Midbrain (tissue), 1 donor: ENCODE measurements at places on chromosomes 6 and 20.

GRCh38 chr6:29747688-29748250 lies 24.5 kb downstream of the HLA-F start:
- DNase-seq = no peak

DNA sequence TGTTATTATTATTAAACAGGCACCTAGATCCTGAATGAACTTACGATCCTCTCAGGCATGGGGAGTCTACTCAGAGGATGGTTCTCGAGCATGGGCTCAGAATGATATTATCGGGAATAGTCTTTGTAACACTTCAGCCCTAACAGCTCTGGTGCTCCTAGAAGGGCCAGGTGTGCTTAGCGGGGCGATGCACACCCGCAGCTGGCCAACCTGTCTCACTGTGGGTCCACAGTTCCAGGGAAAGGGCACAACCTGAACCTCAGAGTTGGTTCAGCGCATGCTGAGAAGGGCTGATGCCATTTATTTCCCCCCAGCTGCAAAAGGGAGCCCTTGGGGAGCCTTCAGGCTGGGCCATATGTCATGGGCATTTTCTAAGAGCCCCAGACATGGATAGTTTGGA lies 26.2 kb downstream of the RRAGD start:
- DNase-seq = no peak

DNA sequence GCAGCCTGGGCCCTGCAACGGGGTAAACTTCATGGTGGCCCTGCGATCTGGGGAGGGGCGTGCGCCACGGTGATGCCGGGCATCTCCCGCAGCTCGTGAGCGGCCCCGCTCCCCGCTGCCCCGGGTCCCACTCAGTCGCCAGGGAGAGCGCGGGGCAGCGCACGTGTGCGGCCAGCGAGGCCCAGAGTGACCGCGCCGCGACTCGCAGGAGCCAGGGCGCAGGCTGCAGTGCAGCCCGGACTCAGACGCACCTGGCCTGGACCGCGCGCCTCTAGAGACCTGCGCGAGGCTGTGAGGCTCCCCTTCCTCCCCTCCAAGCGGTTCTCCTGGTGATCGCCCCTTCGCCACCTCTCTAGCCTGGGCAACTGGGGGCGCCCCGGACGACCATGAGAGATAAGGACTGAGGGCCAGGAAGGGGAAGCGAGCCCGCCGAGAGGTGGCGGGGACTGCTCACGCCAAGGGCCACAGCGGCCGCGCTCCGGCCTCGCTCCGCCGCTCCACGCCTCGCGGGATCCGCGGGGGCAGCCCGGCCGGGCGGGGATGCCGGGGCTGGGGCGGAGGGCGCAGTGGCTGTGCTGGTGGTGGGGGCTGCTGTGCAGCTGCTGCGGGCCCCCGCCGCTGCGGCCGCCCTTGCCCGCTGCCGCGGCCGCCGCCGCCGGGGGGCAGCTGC lies 652 bp downstream of the BMP6 start:
- DNase-seq = no peak

DNA sequence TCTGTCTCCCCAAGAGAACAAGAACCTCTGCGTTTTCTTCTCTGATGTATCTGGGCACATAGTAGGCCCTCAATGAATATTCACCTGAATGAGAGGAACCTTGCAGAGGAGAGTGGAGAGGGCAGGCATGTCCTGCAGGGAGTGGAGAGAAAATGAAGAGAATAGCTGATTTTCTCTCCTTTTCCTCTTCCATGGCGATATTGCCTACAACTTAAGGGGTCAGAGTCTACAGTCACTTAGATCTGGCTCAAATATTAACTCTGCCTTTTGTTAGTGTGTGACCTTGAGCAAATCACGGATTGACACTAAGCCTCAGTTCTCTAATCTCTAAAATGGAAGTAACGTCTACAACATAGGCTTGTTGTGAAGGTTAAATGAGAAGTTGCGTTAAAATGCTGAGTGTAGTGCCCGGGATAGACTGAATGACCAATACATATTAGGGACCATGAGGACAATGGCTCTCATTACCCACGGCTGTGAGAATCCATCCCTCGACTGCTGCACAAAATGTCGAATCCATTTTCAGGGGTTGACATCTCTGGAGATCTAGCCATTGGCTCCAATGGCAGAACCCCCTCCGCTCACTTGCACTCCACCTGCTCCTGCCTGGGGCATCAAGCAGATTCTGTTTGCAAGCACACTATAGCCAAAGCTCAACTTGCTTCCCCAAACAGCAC lies 14.8 kb downstream of the CD83 start:
- DNase-seq = no peak

DNA sequence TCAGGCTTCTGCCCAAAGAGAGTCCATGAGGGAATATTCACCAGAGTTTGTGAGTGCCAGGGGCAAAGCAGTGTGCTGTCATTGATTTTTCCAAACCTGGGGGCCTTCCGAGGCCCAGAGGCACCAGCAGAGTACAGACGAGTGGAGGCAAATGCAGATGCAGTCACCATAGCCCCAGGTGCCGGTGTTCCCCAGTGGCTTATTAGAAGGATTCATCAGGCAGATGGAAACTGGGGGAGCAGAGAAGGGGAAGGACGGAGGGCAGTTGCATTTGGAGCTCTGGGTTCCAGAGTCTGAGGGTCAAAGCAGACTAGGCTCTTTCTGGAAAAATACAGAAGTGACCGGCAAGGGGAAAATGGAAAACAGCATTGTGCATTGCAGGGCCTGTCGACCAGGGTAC lies 184.2 kb downstream of the ANKRD60 start:
- DNase-seq = no peak

GRCh38 chr20:39751557-39752137 lies 789.5 kb downstream of the DHX35 start:
- DNase-seq = no peak

GRCh38 chr6:21501021-21501354 lies 92.6 kb upstream of the SOX4 start:
- DNase-seq = no peak

GRCh38 chr6:56959094-56959493 lies 4.2 kb downstream of the BEND6 start:
- DNase-seq = no peak

DNA sequence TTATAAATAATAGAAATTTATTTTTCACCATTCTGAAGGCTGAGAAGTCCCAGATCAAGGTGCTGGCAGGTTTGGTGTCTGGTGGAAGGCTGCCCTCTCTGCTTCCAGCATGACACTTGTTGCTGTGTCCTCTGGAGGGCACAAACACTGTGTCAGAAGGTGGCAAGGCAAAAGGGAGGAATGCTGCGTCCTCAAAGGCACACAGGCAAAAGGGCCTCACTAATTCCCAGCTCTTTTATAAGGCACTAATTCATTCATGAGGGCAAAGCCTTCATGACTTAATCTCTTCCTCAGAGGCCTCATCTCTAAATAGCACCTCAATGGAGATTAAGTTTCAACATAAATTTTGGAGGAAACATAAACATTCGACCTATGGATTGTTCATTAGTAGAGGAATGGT lies 209.5 kb upstream of the SMLR1 start:
- no peak for DNase-seq

- DNase-seq = no peak
These were observed 118.3 kb upstream of the MTHFD1L start for GRCh38 chr6:150747155-150747554.

DNA sequence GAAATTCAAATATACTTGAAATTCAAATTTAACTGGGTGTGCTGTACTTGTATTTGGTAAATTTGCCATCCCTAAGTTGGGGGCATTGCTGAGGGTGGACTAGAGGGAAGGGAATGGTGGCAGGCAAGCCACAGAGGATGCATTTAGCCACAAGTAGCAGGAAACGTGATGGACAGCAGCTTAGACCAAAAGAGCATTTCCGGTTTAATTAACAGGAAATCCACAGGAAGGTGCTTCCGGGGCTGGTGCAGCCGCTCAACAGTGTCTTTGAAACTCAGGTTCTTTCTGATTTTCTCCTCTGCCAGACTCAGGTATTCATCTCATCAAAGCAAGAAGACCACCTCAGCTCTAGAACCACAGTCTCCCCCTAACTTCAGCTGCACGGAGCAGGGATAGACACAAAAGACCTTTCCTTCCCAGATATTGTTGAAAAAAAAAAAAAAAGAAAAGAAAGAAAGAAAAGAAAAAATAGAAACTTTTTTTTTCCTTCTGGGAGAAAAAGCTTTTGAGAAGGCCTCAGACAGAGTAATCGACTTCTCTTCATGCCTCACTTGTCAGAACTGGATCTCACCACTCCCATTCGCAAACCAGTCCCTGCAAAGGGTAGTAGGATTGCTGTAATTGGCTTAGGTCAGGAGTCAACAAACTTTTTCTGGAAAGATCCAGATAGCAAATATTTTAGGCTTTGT lies 8.0 kb upstream of the BCAS1 start:
- no peak for DNase-seq

GRCh38 chr6:50716899-50717509 lies 3.7 kb downstream of the TFAP2D start:
- DNase-seq = no peak
